ENCODE measurements at places on chromosomes 5 and 9.

- DNase-seq = no peak
Observed at GRCh38 chr9:135924628-135925338, 17.4 kb upstream of the CAMSAP1 start.

DNA sequence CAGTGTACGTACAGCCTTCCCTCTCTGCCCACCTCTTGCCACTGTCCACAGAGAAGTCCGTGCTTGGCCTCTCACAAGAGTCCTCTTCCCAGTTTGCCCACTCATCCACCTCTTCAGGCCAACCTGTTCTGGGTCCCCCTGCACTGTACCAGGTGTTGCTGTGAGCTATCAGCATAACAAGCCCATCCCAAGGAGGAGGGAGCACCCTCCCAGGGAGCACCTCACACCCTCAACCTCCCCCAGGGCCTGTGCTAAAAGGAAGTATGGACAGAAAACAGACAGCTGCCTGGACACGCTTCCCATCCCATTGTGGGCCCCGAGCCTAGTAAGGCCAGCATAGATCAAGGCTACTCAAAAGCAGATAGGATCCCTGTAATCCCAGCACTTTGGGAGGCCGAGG is 114.2 kb upstream of the ICE1 start:
- no peak for DNase-seq

GRCh38 chr5:127925916-127926315 is 157.7 kb upstream of the SLC12A2 start:
- no peak for DNase-seq

GRCh38 chr9:107635803-107636174 is 146.2 kb upstream of the KLF4 start:
- no peak for DNase-seq

GRCh38 chr5:96565582-96566265 is 96.5 kb upstream of the CAST start:
- DNase-seq = no peak

DNA sequence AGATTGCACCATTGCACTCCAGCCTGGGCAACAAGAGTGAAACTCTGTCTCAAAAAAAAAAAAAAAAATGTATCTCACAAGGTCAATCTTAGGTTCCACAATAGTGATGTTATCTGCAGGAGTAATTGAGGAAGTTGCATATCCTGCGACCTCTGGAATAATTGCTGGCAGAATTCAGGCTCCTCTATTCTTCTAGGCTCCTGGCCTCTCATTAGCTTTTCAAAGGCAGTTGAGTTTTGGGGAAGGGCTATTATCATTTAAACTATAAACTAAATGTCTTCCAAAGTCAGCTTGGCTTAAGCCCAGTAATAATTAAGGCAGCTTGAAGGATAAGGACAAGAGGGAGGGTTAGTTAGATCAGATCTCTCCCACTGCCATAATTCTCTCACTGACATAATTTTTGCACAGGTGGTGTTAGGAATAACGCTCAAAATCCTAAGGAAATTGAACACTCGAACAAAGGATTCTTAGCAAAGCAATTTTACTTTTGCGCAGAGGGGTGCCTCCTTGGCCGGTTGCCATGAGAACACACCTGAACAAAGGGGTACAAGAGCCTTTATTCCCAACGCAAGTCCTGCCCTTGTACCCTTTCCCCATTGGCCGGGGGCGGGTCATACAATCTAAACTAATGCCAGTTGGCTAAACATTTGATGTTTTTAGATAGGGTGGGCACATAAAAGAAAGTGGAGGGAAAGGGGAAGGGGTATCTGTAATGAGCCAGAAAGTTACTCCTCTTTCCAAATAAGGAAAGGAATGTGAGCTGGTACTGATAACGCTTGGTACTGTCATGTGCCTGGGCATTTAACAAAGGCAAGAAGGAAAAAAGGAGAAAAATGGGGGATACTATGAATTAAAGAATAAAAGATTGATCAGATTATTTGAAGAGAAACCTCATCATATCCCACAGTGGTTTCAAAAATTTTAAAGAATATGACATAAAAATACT is 106.4 kb upstream of the CCNG1 start:
- DNase-seq = no peak

DNA sequence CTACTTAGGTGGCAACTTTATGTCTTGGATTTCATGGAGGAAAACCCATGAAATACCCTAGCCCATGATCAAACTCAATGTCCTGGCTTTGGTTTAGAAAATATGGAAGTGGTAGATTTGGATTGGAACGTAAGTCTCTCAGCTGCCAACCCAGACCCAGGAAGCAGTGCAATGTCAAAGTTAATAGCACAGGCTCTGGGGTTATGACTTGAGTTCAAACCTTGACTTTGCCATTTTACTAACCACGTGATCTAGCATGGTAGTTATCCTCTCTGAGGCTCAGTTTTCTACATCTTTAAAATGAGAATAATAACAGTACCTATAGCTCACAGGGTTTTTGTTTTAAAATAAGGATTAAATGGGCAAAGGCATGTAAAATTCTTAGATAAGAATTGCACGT is 13.8 kb downstream of the FYB1 start:
- DNase-seq = no peak

DNA sequence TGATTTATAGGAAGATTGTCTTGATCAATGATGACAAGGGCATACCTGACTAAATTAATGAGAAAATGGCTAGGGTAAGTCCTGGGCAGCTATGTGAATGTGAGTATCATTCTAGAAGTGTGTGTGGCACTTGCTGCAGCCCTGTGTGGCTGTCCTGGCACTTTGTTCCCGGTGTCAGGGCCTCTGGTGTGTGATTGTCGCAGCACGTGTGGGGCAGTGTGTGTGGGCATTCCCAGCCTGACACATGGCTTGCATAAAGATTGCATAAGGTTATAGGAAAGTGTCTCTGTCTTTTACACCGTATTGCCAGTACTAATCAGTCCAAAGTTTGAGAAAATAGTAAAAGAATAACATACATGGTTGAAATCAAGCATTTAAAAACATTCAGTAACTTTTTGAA is 74.4 kb downstream of the TRIO start:
- no peak for DNase-seq

- DNase-seq = no peak
Observed at GRCh38 chr5:54709096-54709495, 191.5 kb downstream of the SNX18 start.

- DNase-seq = no peak
Observed at GRCh38 chr9:12954441-12954840, 179.6 kb downstream of the LURAP1L start.

GRCh38 chr9:4750023-4750673 is 9.1 kb upstream of the AK3 start:
- no peak for DNase-seq

GRCh38 chr5:137734962-137735554 is 831 bp downstream of the KLHL3 start:
- no peak for DNase-seq

DNA sequence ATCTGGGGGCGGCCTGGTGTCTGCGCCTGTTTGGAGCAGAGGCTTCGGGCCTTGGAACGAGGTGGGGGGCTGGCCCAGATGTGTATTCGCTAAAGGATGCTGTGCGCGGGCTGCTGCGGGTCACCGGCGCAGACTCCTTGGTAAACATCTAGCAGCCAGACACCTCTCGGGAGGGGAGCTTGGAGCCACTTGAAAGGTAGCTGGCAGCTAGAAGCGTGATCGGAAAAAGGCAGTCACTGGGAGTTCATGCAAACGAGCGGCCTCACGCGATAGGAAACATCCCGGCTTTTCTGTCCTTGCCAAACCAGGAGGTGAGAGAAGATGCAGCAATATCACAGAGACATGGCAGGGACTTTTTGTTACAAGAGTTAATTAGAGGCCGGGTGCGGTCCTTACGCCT is 8.1 kb downstream of the LAMC3 start:
- no peak for DNase-seq

- DNase-seq = no peak
Observed at GRCh38 chr9:70488793-70489105, 74.3 kb upstream of the KLF9 start.

DNA sequence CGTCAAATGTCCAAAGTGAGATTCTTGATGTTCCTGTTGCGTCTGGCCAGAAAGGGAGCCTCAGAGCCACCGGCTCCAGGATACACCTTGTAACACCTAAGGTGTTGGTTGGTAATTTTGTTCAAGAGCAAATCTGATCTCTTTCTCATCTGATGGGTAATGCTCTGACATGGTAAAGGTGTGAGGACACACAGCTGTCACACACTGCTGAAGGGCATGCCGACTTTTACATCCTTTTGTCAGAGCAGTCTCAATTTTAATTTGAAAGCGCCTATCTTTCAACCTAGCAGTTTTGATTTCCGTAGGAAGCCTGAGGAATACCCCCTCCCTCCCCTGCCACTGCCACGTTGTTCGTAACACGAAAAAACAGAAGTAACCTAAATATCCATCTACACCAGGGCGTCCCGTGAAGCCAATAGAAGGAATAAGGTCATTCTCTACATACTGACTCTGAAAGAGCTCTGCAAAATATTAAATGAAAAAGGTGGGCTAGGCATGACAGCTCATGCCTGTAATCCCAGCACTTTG is 57.4 kb downstream of the TSTD2 start:
- no peak for DNase-seq

GRCh38 chr9:36164989-36165388 is 4.2 kb upstream of the CCIN start:
- DNase-seq = no peak

GRCh38 chr5:57889558-57889957 is 406.9 kb upstream of the ACTBL2 start:
- no peak for DNase-seq

DNA sequence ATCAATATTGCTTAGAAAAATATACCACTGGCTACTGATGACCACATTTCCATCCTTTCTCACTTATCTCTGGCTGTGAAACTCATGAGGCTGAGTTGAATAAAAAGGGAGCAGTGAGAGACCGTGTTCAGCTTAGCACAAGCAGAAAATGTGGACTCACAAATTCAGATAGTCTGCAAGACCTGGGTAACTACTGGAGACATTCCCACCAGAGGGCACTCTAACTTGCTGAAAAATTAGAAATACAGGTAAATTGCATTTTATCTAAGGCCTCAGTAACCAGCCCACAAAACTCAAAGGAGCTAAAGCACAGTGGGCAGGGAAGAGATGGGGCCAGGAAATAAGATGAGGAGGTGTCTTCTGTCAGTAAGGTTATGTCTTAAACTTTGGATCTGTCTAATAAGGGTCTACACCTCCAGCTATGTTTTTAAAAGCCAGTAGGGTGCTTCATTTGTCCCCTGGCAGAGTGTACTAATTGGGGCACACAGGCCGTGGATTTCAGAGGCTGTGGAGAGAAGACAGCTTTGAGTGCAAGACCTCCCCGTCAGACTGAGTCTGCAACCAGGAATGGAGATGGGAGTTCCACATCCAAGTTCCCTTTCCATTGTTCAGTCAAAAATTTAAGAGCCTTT is 8.7 kb upstream of the NDUFB6 start:
- DNase-seq = peak; percentile 7

- no peak for DNase-seq
Observed at GRCh38 chr9:126649477-126649876, 35.7 kb downstream of the LMX1B start.

DNA sequence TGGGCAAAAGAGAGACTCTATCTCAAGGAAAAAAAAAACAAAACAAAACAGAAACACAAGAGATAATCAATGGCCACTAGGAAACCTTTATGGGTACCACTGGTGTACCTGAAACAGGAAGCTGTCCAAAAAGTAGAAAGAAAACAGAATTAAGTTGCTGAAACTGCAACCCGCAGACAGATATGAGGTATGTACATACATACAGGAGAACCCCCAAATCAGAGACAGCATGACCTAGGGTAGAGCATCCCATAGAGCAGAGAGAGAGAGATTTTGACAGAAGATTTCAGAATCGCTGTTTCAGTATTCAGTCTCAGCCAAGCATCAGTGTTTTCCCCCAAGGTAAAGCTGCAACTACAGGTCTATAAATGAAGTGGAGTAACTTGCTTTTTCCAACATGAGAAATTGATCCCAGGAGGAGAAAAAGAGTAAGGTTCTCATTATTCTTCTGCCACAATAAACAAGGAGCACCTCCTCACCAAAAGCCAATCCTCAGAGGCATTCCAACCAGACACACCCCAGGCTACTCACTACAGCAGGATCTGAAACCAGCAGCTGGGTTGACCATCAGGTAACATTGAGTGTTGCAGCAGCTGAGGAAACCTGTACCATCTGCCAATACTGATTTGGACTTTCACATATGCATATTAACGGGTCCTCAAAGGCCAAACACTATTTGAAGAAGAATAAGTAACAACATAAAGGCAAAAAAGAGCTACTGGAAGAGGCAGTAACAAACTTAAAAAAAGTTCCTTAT is 630.0 kb downstream of the TAF11L14 start:
- DNase-seq = no peak

DNA sequence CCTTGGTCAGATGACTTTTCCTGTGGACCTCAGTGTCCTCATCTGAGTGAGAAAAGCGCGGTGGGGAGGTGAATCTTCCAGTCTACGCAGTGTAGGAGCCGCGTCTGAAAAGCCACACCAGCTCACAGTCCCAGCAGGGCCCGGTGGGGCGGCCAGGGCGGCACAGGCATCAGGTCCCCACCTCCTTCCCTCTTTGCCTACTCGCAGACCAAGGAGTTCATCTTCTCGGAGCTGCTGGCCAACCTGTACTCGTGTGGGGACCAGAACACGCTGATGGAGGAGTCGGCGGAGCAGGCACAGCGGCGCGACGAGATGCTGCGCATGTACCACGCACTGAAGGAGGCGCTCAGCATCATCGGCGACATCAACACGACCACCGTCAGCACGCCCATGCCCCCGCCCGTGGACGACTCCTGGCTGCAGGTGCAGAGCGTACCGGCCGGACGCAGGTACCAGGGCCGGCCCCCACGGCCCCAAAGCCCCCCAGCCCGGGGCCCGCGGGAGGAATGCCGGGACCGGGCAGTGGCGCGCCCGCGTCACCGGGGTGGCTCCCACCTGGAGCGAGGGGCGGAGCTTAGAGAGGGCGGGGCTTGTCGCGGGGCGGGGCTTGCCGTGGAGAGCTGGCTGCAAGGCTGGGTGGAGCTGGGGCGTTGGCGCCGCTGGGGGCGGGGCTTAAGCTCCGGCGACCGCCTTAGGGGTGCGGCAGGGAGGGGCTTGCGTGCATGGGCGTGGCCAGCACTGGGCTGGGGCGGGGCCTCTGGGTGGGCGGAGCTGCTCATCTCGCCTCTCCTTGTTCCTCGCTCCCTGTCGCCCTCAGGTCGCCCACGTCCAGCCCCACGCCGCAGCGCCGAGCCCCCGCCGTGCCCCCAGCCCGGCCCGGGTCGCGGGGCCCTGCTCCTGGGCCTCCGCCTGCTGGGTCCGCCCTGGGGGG is 25.6 kb downstream of the GOLGA2 start:
- peak; percentile 97 for DNase-seq

DNA sequence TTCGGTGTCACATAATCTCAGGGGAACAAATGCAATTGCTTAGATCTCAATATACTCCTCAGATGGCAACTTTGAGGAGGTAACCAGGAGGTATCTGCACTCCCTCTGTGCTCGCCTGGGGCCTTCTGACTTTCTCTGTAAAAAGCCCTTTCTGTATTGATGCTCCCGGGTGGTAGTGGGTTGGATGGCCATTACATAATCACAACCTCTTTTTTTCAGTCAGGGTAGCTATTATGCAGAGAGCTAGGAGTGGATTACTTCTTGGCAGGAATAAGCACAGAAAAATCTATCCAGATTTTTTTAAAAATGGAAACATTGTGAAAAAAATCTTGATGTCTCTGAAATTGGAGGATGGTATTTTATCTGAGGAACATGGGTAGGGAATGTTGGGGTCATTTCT is 116.6 kb downstream of the SH3GL2 start:
- DNase-seq = no peak

GRCh38 chr9:113237026-113237425 is 15.7 kb downstream of the SLC31A1 start:
- DNase-seq = no peak
